ENCODE measurements at places on chromosomes 2 and 18.

DNA sequence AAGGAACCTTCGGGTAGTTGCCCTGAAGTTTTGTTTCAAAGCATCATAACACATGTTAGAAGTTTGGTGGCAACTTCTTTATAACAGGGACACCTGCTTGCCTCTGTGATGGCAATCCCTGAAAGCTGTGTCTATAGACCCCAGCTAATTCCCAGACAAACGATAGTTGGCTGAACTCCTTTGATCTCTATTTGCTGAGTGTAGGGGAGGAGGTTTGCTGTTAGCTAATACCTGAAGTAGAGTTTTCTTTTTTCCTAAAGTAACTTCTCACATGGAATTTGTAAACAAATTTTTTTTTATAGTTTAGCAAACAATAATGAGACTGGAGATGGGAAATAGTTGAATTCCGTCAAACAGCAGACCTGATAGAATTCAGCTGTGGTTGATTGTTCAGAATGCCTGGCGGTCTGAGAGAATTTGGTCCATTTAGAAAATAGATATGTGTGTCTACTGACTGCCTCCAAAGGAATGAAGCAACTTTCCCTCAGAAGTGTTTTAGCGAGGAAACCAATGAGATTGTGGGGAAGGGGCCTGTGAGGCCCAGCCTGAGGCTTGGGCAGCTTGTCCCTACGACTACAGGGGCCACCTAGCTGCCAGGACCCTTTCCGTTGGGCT is 123.5 kb upstream of the EPAS1 start:
- no peak for DNase-seq

- DNase-seq: no peak
Measured at GRCh38 chr18:73163236-73163635, 295.4 kb upstream of the NETO1 start.

DNA sequence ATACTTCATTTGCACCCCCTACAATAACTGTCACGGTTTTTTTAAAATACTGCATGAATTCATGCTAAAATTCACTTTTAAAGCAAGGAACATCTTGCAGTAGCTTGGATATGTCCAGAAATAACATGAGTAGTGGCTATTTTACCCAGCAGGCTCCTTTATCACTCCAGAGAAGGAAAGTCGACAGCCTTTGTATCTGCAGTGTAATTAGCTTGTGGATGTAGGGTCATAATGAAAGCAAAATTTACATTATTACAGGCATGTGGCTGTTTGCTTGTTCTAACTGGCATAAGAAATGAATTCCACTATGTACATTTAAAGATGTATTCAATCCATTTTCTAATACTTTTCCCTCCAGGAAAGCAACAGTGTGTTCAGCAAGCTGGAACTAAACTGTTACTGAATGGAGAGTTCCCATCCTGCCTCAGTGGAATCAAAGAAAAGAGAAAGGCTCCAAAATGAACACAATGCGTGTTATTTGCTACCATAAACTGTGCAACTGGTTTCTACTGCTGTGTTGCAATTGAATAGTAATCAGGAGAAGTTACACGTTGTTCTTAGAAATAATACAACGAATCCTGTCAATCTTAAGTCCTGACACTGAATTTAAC is 321.2 kb upstream of the VRK2 start:
- no peak for DNase-seq

DNA sequence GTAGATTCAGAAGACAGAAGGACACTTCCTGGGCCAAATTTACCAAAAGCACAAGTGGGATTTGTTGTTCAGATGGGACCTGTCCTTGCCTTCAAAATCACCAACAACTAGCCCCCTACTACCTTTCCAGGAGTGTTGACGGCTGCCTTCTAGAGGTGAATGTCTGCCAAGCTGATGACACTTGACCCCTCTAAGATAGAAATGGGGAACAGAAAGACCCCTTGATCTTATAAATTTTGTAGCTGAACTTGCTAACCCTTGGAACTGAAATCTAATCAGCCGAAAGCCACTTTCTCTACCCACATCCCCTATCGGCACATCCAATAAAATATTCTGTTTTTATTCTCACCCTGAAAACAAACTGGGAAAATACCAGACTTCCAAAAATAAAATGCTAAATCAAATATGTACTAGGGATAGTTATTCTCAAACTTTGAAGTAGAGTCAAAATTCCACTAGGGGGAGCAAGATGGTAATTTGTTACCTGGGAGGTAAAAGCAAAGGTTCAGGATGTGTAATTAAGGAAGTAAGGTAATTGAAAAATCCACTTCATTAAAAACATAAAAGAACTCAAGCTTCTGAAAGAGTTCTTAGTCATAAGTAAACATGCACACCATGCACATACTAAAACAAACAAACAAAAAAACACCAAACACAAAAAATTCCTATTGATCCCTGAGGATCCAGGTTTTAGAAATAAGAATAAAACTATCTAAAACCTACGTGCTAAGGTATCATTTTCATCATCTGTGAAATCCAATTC is 119.2 kb downstream of the ANKRD44 start:
- DNase-seq: peak; percentile 33

- no peak for DNase-seq
Measured at GRCh38 chr18:48018851-48019250, 88.4 kb upstream of the SMAD2 start.

- peak; percentile 74 for DNase-seq
Measured at GRCh38 chr18:23890589-23890988, 124.0 kb upstream of the TTC39C start.

DNA sequence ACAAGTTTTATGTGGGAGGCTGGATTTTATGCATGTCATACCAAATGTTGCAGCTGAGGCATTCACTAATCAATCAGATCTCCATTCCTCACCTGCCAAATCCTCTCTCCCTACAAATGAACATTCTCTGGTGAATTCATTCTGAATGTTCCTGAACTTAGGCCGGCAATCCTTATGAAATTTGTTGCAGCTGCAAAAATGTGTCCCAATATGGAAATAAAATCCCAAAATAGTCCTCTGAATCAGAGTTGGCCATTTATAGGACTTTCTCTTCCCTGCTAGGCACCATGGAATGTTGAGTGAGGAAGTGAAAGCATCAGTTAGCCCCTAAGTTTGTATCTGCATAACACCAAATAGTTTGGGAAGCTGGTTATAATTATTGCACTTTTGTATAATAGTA is 25.6 kb downstream of the GCA start:
- DNase-seq: no peak

DNA sequence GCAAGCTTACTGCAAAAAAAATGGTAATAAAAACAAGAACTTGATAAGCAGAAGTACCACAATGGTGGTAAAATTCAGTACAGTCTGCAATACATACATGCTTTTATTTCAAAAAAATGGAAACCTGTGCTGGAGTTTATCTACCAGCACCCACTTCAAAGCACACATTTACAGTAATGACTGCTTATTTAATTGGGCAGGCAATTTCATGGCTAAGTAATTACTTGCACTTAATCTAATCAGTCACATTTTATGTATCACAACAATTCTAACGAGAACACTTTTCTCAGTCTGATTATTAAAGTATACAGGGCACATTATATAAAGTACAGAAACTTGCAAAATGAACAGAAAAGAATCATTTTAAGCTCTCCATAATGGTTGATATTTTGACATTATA is 5.2 kb downstream of the APCDD1 start:
- DNase-seq: no peak
